KBM-7 (cell line): ENCODE measurements at places on chromosomes 3 and 15.

- no peak for DNase-seq
Measured at GRCh38 chr3:100403362-100404249, 2.3 kb downstream of the LNP1 start.

DNA sequence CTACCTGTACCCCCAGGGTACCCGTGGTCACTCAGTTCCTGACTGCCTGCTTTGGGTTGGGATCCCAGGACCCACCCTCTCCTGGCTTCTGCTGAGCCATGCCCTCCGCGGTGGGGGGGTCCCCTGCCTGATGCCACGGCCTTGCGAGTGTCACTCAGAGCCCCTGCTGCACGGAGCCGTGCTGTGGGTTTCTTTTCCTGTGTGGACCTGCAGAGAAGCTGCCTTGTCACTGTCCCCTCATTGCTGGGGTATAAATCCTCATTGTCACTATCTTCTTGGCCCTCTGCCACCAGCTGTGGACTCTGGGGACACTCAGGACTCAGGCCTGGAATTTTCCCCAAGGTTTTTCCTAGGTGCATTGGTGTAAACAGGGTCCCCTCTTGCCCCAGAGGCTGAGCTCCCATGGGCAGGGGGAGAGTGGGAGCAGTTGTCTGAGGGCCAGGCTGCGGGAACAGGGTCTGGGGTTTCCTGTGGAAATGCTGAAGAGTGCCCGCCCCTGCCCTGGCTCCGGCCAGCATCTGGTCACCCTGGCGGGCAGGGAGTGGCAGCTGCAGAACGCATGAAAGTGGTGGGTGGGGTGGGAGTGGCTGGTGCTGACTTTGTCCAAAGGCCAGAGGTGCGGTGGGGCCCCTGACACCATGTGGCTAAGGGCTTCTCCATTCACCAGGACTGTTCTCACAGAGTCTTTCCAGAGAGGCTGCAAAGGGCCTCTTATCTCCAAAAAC, 191.7 kb downstream of the GOLGA6L6 start:
- no peak for DNase-seq

- DNase-seq: no peak
Measured at GRCh38 chr3:123621850-123622189, 37.0 kb upstream of the HACD2 start.

DNA sequence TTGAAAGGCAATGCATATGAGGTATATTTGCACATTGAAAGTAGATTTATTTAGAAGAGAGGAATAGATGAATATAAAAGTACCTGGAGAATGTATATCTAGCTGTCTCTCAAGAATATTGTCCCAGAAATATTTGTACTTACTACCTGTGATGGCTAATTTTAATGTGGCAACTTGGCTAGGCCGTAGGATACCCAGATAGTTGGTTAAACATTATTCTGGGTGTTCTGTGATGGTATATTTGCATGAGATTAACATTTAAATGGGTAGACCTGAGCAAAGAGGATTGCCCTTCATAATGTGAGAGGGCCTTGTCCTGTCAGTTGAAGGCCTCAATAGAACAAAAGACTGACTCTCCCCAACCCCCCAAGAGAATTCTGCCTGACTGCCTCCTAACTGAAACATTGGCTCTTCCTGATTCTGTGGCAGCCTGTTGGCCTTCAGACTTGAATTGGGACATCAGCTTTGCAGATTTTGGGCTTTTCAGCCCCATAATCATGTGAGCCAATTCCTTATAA, 69.4 kb upstream of the FILIP1L start:
- no peak for DNase-seq

DNA sequence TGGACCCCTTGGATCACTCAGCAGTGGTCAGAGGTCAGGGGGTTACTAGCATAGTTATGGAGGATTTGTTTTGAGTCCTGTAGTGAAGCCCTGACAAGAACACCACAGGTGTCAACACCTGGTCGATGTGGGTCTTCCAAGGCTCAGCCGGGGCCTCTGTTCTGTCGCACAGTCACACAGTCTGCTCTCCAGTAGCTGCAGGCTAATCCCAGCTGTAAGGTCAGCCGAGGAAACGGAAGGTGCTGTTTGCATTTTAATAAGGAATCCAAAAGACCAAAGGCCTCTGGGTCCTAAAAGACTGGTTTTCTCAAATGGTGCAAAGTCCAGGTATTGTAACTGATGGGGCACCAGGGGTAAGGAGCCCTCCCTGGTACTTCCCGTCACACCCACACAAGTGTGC, 71.7 kb downstream of the RPLP1 start:
- no peak for DNase-seq

DNA sequence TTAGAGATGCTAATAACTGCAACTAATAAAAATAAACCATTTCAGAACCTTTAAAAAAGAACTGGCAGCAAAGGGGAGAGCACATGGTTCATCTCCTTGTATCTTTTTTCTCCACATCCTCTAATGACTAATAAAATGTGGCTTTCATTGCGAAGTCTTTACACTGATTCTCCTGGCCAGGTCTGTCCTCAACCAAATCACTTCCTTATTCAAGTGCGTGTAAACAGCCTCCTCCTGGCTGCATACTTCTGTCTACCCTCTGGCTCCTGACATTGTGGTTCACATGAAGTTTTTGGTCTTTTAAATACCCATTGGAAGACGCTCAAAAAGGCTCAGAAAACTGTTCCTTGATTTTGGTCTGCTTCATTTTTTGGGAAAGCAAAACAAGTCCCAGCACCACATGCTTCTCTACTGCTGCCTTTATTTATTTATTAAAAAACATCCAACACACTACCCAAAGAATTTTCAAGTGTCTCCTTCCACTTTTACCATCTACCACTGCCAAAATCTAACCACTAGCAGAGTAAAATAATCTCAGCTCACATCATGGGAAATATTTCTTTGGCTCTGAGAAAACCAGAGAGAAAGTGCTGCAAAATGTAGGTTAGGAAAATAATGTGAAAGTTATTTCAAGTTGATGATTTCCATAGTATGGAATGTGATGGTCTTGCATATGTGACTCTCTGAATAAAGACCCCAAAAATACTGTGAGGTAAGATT, 85.1 kb downstream of the EFL1 start:
- peak; percentile 30 for DNase-seq

DNA sequence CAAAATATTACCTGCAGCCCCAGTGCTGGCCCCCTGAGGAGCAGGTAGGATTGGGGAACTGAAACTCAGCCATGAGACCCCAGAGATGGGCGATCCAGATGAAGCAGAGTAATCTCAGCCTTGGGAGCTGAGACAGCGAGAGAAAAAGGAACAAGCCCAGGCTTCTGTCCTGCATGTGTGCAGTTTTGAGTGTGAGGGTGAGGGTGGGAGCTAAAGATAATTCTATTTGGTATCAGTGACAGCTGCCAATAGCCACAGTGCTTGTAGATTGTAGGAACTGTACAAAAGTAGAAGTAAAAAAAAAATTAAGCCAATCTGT, 5.9 kb downstream of the ATP8B4 start:
- DNase-seq: peak; percentile 85

DNA sequence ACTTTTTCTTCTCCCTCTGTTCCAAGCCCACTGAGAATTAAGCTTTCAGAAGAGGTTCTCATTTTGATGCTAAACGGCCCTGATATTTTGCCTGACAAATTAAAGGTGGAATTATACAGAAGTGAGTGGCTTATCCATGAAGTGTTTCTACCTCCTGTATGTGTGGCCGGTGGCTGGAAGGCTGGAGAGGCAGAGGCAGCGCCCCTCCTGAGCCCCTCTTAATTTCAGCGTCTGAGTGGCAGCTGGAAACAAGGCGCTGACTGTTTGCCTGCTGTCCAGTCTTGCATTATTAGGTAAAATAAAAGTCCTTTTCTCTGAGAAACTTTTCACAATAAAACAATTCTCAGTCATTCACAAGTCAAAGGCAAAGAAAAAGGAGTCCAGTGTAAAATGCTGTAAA, 685.7 kb downstream of the MCTP2 start:
- no peak for DNase-seq

DNA sequence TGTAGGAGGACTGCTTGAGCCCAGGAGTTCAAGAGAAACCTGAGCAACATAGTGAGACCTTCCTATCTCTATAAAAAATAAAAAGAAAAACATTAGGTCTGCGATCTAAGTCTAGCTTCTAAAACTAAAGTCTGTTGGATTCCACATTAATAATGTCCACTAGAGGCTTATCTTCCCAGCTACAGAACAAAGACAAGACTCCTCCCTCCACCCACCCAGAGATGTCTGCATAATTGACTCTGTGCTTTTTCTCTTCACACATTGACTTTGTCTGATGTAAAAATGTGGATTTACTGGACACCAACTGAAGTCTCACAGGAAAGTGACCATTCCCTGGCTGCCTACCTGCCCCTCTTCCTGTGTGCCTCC, 91.8 kb downstream of the ATP10A start:
- no peak for DNase-seq

GRCh38 chr15:62550106-62550505, 385.0 kb upstream of the C2CD4B start:
- no peak for DNase-seq
